Iris pigment epithelial cell (primary cell): ENCODE measurements at places on chromosomes 3 and 15.

- DNase-seq: no peak
Measured at GRCh38 chr3:65894126-65894525, 144.6 kb downstream of the MAGI1 start.

DNA sequence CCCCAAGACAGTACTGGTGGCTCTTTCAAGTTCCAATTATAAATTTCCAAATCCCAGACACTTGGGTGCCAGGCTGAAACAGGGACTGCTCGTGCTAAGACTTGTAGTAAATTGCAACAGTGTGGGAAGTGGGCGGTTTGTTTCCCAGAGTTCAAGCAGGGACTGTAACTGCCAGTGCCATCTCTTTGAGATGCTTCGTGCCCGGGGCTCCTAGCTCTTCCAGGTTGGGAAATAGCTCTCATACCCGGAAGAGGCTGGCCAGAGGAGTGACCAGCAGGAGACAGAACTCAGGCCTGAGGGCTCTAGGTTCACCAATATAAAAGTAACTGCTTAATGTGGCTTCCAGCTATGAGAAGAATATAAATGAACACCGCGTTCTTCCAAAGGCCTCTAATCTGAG is 54.0 kb upstream of the NEO1 start:
- DNase-seq: no peak

DNA sequence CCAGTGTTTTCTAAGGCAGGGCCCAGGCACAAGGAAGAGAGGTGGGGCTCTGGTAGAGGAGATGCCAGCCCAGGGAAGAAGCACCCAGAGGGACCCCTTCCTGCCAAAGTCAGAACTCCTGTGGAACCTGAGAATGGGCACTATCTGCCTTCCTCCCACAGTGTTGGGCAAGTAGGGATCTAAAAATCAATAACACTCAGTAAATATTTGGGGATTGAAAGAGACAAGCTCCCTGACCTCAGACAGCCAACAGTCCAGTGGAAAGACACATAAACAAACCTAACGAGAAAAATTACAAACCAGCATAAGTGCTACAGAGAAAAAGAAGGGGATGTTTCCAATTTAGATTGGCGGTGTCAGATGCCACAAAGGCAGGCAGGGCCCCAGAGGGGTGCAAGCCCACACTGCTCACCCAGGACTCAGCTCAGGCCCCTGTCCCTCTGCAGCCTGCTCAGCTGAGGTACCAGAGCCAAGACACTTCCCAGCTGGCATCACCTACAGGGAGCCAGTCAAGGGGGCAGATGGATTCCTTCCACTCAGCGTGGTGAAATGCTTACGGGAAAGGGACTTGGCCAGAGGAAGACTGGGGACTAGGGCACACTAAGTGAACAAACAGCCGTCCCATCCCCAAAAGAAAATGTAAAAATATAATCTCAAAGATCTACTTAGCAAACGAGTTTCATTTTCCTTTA is 15.9 kb downstream of the ADCY5 start:
- no peak for DNase-seq

GRCh38 chr3:104521606-104522336 is 844.9 kb upstream of the ALCAM start:
- DNase-seq: no peak

GRCh38 chr15:101048581-101049030 is 129.4 kb downstream of the LRRK1 start:
- DNase-seq: no peak

- no peak for DNase-seq
Measured at GRCh38 chr15:64530918-64531317, 70.5 kb downstream of the ZNF609 start.

DNA sequence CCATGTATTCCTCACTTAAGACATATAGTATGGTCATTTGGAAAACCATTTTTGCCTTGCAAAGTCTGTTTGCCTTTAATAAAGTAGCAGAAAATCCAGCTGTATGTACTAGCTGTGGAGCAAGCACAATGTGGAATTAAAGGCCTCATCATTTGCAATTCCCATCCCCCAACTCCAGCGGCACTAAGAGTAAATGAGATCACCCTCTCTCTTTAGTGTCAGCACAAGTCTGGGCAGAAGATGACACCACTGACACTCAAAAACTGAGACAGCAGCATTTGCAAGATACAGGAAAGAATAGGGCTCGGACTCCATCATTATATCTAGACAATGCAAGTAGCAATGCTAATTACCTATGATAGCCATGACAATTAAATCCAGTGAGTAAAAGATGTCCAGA is 24.7 kb upstream of the DYNC1LI1 start:
- DNase-seq: no peak

DNA sequence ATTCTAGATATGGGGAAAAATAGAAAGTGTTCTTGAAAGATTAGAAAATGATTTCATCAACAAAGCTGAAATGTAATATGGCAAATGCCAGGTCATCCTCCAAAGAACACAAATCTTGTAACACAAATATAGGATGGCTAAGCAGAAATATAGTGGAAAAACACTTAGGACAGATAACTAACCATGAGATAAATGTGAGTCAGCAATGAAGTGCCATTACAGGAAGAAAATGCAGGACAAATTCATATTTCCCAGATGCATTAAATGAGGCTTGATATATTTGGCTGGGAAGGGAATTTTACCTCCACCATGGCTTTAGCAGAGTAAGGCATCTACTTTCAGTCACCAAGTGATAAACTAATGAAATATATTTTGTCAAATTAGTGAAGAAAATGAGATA is 92.8 kb upstream of the SEMA6D start:
- DNase-seq: no peak

- DNase-seq: no peak
Measured at GRCh38 chr3:139355891-139356290, 12.1 kb downstream of the MRPS22 start.

DNA sequence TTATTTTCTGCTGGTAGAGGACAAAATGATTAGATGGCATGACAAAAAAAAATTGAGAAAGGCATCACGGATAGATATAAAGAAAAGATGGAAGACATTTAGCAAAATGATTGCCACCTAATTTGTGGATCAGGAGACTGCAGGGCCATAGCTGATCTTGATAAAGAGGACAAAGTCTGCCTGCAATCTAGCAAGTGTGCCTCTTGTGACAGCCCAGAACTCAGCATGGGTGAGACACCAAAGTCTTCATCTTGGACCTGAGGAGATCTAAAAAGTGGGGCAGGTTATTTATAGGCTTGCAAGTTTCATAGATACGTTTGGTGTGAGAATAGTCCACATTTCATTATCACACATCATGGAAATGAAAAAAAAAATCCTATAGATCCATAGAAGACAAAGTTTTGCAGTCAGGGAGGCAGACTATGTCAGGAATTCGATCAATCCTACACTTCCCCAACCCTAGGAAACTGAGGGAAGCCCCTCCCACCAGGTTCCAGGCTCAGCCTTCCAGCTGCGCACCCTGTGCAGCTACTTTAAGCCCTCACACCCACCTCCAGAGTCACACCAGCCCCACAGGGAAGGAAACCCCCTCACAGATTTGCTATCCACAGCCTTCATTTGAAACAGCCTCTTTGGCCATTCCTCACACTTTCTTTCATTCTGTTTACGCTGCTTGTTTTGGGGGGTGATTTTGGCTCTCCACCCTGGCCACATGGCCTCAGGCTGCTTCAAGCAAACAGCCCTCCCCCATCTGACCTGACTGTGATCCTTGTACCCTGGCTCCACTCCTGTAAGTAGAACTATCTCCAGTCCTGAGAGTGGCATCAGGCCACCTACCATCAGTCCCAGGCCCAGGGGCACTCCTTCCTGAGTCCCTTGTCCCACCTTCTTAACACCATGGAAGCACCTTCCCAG is 28.1 kb upstream of the KLHL6 start:
- no peak for DNase-seq

- no peak for DNase-seq
Measured at GRCh38 chr3:41320953-41321641, 121.8 kb downstream of the CTNNB1 start.

DNA sequence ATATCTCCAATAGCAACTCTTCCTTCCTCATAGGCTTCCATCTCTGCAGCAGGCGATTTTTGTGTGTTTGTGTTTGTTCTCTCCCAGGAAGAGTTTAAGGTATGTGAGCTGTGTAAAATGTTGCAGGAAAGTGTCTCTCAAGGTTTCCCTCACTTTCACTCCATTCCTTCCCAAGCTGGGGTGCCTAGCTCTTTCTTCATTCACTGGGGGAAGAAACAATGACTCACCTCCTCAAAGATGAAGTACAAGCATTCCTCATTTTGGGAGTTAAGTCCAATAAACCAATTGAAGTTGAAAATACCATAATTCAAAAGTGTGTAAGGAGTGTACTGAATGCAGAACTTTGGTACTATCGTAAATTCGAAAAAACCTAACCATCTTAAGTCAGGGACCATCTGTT is 422.7 kb upstream of the CFAP20DC start:
- DNase-seq: peak; percentile 14

- DNase-seq: no peak
Measured at GRCh38 chr3:195692781-195693427, 27.9 kb upstream of the MUC20 start.

DNA sequence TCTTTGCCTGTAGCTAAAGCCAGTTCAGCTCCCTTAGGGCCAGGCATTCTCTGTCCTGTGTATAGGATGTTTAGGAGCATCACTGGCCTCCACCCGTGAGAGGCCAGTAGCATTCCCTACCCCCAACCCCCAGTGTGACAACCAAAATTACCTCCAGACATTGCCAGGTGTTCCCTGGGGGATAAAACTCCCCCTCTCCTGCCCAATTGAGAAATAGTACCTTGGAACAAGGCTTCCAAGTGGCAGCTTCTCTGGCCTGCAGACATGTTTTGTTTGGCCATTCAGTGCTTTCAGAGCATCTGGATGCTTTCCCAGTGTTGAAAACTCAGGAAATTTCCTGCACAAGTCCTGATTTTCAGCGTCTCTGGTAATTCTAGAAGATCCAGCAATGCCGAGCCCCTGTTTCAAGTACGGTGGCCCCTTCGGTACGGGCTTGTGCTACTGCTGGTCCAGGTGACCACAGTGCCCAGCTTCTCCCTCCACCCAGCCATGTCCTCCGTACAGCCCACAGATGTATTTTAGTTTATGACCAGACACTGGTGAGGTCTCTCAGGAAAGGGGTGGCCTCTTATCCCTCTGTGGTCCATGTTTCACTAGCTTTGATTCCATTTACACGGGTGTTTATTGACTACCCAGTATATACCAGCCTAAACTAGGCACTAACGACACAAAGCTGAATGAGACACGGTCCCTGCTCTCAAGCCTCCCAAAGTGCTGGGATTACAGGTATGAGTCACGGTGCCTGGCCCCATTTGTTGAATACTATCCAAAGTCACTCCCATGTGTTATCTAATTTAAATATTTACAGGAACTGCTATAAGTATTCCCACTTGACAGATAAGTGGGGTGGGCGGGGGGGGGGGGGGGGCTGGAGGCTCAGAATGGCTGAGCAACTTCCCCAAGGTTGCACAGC is 125.4 kb upstream of the RAD18 start:
- no peak for DNase-seq

DNA sequence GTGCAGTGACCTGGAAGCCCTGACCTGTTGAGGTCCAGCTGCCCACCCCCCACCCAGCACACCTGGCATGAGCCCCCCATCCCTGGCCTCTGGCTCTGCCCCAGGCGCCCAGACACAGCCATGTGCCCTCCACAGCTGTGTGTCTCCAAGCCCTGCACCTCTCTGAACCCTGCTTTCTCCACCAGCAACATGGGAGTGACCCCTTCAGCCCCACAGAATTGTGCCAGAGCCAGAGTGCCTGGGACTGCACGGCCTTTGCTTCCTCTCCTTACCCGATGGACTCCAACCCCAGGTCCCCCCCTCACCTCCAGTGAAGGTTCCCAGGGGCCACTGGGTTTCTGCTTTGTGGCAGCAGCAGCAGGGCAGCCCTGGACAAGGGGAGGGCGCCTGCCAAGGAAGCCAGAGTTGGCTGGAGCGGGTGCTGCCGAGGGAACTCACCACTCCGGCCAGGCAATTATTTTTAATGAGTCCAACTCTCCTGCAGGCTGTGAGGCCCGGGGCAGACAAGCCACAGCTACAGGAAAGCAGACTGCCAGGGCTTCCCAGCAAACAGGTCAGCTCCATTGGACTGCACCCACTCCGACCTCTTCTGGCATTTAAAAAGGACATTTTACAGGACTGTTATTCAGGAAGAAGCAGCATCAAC is 24.1 kb downstream of the PRR20G start:
- DNase-seq: no peak

DNA sequence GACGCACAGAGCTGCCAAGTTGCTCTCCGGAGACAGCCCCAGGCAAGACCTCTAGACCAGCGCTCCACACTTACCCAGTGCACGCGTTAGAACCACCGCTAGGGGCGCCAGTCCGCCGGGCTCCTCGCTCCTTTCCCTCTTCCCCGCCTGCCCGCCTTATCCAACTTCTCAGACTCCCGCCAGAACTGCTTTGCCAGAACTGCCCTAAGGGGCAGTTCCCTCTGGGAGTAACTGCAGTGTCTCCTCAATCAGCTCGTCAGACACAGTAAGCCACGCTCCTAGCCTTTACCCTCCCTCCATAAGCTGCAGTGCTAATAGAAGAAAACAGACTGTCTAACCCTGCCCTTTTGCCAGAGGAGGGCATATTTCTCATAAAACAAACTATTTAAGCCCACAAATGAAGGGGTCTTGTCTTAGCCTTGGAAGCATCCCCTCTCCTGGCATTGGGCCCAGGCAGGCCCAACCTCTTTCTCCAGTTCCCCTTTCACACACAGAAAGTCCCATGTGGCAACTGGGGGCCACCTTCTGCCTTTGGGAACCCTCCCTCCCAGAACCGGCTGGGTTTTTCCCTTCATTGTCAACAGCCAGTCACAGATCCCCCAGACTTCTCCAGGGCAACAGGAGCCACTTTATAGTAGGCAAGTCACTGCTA is 3.7 kb downstream of the BMF start:
- peak; percentile 75 for DNase-seq

DNA sequence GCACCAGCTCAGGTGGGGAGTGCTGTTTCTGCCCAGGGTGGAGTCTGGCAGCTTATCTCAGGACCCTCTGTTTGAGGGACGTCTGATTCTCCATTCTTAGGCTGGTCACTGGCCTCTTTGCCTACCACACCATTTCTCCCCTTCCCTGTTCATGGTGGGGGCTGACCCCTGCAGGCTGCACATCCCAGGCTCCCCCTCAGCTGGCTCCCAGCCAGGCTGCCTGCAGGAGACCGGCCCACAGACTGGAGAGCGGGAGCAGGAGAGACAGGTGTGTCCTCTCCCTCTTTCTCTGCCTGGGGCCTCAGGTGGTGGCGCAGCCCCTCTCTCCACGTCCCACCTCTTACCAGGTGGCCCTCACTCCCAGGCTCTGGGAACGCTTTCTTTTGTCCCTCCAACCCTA is 60.8 kb downstream of the RAB11A start:
- no peak for DNase-seq

- peak; percentile 76 for DNase-seq
Measured at GRCh38 chr3:72347819-72348319, 500.4 kb downstream of the SHQ1 start.
